Retina (tissue), 1 donor: ENCODE measurements at places on chromosomes 5 and 9.

GRCh38 chr9:77649109-77649812 is 1.1 kb upstream of the GNA14 start:
- DNase-seq = no peak

- DNase-seq = no peak
Observed at GRCh38 chr5:144247131-144247530, 76.5 kb downstream of the KCTD16 start.

DNA sequence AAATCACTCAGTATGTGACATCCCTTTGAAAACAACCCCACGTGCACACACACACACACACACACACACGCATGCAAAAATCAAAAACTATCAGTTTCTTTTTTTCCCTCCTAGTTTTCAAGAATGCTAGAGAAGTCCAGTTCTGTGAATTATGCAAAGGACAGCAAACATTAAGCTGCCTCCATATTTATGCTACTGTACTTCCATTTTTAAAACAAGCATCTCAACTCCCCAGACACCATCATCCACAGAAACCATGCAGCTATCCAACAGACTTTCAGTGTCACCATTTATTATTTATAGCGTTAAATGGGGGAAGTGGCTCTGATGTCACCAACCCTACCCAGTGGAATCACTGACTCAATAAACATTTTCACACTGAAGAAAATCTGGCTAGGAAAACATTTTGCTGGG is 1.6 kb downstream of the FBXW11 start:
- DNase-seq = peak; percentile 69

GRCh38 chr5:150503977-150504620 is 3.8 kb upstream of the NDST1 start:
- no peak for DNase-seq

DNA sequence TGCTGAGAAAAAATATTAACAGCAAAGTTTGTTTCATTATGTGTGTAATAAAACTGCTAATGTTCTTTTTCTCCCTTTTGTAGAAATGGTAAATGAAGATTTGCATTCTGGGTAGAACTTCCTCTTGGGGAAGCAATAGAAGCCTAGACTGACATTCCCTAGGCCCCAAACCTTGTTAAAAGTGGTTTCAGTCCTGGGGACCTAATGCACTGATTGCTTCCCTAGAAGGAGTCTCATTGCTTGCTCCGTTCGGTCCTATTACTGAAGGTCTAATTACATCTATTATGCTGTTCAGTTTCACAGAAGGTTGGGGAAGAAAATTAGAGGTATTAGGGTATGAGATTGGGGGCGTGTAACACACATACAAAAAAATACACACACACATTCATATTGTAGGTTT is 893.8 kb downstream of the TLE4 start:
- DNase-seq = no peak

DNA sequence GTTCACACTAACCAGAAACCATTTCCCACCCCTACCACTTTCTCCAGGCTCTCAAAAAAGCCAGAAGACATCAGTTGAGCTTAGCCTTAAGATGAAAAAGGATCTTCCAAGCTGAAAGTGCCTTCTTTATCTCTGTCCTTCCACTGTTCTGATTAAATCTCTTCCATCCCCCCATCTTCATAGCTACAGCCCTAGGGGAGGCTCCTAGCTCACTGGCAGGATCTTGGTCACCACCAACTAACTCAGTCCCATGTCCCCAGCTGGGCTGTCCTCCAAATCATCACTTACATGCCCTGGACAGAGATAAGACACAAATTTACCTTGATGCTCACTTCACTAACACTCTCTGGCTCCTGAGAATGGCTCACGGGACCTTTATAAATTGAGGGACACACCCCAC is 14.3 kb downstream of the LCP2 start:
- no peak for DNase-seq

- DNase-seq = no peak
Observed at GRCh38 chr9:116030517-116030916, 123.1 kb upstream of the PAPPA start.

GRCh38 chr9:38172586-38172985 is 103.6 kb upstream of the SHB start:
- no peak for DNase-seq

DNA sequence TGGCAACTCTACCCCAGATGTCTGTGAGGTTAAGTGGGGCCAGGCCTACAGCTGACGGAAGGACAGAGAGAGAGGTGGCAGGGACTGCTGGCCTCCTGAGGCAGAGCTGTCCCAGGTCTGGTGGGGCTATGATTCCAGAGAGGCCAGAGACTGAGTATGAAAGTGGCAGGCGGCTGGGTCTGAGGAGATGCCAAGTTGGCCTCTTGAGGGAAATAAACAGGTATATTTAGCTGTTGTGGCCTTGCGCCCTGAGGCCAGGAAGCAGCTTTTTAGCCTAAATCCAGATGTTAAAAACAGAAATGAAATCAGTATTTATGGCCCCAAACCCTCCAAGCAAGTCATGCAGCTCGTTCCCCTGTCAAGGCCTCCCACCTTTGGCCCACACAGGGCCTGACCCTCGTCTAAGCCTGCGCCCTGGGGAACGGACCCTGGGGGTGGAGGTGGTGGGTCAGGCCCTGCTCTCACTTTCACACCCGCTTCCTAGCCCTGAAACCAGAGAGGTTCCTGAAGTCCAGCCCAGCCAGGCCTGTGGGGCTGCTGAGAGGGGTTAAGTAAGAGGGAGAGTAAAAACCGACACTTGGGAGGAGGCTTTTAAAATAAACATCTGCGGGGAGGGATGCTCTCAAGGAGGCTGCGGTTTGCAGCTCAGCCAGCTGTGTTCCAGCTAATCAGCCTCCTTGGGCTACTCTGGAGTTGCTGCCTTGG is 18.7 kb downstream of the PCDHGC5 start:
- DNase-seq = no peak

DNA sequence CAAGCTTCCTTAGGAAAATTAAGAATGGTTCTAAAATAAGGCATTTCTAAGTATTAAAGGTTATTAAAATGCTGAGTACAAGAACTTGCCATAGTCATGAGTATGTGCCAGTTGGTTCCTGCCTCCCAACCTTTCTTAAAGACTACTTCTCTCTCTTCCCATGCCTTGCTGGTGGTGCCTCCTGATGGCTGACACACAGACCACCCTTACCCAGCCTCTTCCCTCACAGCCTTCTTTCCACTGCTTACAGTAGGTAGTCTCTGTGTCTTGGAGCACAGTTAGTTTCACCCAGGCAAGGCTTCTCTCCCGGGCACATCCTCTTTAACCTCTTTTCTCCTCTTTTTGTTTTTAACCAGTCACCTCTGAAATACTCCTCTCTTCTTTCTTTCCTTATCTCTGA is 20.6 kb upstream of the GPR150 start:
- no peak for DNase-seq
